ENCODE measurements at places on chromosomes 16 and 17.

- peak; percentile 99 for DNase-seq
Observed at GRCh38 chr16:75251280-75252048, at the start of gene BCAR1. Gene BCAR1, minus strand, starts transcription at chr16:75251624. Its CDS starts 142 bp downstream, at chr16:75251482.

- no peak for DNase-seq
Observed at GRCh38 chr17:7016886-7017826, 4.7 kb downstream of the RNASEK start.

GRCh38 chr16:30335598-30336474, 19.3 kb downstream of the CD2BP2 start:
- DNase-seq = no peak

- no peak for DNase-seq
Observed at GRCh38 chr16:30767767-30768465, 5.8 kb downstream of the RNF40 start.

DNA sequence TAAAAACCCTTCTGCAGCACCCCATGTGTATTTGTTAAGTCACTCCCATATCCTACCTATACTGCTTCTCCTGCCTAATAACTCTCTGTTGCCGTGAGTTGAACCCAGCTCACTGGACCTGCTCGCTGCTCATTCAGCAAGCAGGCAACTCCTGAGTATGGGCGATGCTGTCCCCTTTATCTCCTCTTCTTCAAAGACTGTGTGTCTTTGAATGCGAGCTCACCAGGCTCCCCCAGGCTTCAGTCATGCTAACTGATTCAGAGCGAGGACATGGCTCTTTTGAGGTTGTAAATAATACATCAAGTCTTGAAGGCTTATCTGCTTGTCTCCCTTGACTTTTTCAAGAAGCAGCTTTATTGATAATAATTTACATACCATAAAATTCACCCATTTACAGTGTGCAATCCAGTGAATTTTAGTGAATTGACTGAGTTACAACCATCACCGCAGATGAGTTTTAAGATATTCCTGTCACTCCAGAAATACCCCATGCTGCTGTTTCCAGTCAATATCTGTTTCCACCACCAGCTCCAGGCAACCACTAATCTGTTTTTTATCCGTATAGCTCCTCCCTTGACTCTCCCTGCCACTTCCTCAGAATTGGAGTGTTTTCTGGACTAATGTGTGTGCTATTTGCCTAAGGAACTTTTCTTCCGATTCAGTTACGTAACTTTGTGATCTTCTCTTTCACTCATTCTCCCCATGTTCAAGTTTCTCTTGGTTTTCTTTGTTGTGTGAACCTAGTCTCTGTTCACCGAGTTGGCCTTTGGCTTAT, 132.2 kb downstream of the SPECC1 start:
- no peak for DNase-seq

- no peak for DNase-seq
Observed at GRCh38 chr17:4535667-4536258, 19.4 kb downstream of the MYBBP1A start.

GRCh38 chr16:13863075-13863765, 56.7 kb upstream of the ERCC4 start:
- no peak for DNase-seq

DNA sequence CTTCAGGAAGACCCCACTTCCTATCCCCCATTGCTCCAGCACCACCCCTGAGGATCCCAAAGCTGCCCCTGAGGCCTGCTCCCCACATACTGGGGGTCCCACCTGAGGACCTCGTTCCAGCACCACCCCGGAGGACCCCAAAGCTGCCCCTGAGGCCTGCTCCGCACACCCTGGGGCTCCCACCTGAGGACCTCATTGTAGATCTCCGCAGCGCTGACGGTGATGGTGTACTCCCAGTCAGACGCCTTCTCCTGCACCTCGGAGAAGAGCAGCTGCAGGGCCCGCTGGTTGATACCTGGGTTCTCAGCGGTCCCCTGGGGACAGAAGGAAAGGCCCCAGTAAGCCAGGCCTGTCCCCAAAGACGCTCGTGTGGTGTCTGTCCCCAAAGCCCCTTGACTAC, 26.4 kb downstream of the KATNB1 start:
- no peak for DNase-seq

GRCh38 chr17:53749178-53749577, 73.5 kb upstream of the KIF2B start:
- peak; percentile 11 for DNase-seq

DNA sequence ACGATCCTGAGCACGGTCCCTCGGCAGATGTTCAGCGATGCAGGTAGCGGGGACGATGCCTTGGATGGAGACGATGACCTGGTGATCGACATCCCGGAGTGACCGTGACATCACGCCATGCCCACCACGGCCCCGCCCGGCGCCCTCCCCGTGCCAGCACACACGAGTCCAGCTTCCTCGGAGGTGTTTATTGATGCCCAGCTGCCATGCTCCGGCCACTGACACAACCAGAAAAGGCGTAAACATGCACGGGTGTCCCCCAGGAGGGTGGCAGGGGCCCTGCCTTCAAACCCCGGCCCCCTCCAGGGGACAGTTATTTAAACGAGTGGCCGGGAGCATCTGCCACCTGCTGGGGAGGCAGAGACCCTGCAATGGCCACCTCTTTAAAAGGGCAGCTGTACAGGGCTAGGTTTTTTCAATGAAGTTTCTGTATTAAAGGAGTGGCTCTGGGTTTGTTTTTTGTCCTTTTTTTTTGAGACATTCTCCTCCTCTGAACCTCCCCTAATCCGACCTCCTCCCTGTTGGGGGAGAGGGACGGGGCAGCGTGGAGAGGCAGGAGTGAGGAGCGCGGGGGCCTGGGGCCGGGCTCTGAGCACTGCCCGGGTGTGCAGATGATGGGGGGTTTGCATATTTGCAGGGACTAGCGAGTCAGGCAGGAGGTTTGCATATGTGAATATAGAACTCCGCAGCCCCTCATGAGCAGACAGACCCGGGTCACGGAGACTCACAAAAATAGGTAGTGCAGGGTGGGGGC, 5.3 kb downstream of the DOC2A start:
- DNase-seq = peak; percentile 85

GRCh38 chr16:86495756-86496261, 14.5 kb upstream of the FOXF1 start:
- no peak for DNase-seq

DNA sequence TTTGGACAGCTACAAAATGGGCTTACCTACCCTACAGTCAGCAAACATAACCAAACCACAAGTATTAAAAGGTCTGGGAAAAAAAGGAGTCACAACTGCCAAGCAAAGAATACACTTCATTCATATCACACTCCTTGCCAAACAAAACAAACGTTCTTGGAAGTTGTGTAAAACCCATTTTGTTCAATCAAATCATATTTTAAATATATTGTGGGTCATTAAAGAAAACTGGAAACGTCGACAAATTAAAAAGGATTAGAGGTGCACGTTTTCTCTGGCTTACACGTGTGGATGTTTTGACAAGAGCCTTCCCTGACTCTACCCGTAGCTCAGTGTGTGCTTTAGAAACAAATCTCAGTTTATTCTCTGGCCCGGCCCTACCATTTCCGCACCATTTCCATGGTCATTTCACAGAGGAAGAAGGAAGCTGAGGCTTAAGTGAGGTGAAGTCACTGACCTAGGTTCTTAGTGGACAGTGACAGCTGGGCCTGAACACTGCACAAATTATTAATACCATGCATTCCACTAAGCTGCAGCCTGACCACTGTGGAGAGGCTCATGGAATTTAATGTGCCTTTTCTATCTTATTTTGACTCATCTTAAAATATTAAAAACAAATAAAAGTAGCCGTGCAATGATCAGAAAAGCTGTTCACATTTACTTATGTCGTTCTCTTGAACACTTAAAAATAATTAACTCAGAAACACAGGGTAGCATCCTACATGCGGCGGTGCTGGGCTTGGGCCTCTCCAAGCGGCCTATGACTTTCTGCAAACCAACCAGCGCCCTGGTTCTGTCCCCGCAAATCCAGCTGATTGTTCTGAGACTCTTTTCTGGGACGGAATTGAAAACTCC, 968 bp downstream of the CEP112 start:
- DNase-seq = no peak

Data from 8988T (cell line).